ENCODE measurements at places on chromosomes 1 and 21. TPM values are rescaled to one million over a fixed set of nuclear protein-coding genes. Genes with fewer than 3 reads are reported as not detected.
A peak's percentile ranks its signal among the peaks of the same experiment; 100 is the strongest.

GRCh38 chr21:32572574-32573420, 12.5 kb downstream of the TCP10L start:
- DNase-seq, result no peak

GRCh38 chr1:76901158-76901767, 34.0 kb downstream of the ST6GALNAC5 start:
- DNase-seq, result no peak

Gene GUCA2B
- total RNA-seq, result not detected

Gene NFASC
- total RNA-seq, result 0.13 TPM

DNA sequence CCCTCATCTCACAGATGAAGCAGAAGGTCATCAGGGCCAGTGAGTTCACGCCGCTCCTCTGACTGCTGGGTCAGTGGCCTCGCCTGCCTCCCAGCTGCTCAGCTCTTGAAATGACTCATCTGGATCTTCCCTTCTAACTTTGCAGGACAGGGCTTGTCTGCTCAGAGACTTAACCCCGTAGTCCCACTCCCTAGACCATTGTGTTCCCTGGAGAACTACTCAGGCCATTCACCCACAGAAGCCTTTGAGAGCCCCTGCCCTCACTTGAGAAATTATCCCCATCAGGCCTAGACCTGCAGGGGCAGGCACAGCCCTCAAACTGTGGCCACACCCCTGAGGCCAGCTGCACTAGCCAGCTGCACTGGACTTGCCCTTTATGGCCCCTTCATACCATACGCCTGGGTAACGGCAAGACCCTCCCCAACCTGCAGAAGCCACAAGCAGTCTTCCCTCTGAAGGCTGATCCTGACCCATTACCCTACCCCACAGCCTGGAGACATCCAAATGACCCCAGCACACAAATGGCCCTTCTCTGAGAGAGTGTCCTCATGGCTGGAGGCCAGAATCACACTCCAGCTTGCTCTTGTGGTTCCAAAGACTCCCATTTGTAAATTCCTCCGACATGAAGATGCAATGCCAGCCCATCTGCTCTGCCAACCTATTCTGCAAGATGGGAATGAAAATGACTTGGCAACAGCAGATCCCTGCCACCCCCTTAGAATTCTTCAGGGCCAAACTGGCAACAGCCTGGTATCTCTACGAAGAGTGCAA, 33.2 kb downstream of the RCSD1 start:
- DNase-seq, result no peak

GRCh38 chr1:33547576-33547975, 75.1 kb downstream of the ZSCAN20 start:
- DNase-seq, result no peak

DNA sequence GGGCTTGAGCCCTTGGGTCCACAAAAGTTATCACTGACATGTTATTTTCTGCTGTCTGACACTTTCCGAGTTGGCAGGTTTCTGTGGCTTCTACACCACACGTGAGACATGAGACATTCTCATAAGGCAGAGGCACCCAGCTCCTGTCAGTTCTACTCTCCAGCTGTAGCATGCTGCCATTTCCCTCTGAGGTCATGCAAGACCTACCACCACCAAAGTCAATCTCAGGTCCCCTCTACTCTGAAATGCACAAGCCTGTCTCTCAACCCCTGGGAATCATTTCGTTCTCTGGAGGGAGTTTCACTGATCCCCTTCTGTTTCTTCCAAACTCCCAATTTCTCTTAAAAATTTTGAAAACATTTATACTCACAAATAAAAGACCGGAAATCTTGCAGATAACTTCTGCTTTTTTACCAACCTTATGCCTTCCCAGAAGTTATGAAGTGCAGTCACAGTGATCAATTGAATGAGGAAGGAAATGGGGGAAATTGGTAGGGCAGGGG, 39.5 kb upstream of the CR2 start:
- DNase-seq, result no peak

Gene PLD5
- total RNA-seq, result not detected

Gene LELP1
- total RNA-seq, result not detected

DNA sequence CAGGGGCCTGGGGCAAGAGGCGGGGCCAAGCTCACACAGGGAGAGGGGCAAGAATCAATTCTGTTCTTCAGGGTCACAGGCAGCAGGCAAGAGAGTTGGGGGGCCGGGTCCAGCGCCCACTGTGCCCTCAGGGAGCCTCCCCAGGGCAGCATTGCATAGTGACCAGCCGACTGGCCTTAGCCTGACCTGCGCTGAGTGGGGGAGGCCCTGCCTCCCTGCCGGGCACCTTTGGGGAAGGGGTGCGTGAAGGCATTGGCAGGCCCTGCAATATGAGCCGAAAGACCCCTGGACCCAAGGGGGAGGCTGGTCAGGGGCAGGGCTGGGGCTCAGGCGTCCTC, 12.2 kb downstream of the SCNN1D start:
- no peak for DNase-seq

Gene CA6
- not detected for total RNA-seq

Gene ANKRD45
- total RNA-seq, result 0.24 TPM

DNA sequence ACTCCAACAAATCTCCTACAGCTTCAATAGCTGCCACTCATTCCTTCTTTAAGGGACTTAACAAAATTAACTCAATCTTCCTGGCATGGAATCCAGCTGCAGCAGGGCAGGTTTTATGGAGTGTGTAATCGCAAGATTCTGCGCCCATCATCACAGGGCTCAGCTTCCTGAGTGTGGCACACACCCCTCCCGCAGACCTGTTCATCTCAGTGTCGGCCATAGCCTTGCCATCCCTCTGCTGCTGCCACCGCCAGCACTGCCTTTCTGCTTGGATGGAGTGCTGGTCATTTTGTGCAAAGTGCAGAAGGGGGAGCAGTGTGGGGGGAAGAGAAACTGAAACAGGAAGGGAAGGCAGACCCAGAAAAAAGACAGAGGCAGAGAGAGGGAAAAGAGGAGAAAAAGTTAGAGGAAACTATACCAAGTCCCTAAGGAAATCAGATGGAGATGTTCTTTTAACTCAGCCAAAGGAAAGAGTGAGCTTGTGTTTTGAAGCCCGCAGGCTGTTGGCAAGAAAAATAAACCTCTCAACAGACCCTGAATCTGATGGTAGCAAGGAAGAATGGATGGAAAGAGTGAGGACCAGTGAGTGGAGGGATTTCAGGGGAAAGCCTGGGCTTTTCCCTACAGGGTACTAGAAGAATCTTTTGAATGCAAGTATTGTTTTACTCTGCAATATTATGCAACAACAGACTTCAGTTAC, 324.2 kb downstream of the SEC16B start:
- no peak for DNase-seq

DNA sequence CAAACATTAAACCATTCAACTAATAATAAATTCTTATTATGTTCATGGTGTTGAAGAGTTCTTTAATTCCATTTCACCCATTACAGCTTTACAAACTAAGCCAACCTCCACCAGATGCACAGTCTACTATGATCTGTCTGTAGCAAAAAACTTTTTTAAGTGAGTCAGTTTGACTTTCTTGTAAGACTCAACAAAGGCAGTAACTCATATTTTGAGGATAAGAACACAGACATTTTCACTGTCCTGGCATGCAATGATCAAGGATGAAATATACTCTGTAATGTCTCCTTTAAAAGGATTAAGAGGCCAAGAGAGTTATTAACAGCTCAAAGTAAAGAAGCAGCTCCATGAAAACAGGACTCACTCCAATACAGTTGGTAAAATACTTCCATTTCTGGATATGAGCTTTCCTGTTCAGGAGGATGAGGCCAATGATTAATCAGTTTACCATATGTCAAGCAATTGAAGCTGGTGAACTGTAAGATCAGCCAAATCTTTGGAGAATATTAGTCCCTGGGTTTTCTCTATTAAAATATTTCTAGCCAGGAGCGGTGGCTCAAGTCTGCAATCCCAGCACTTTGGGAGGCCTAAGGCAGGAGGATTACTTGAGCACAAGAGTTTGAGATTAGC, 20.6 kb downstream of the XKR8 start:
- no peak for DNase-seq

Gene PTCH2
- 1.4 TPM for total RNA-seq

GRCh38 chr1:19361611-19362147, 49.6 kb downstream of the SLC66A1 start:
- DNase-seq, result no peak

GRCh38 chr1:219296430-219297355, 123.0 kb downstream of the LYPLAL1 start:
- no peak for DNase-seq

GRCh38 chr1:167387251-167387910, 130.9 kb downstream of the CD247 start:
- DNase-seq, result no peak

- DNase-seq, result no peak
These were observed 107.5 kb downstream of the ZNF281 start for GRCh38 chr1:200302192-200302920.

DNA sequence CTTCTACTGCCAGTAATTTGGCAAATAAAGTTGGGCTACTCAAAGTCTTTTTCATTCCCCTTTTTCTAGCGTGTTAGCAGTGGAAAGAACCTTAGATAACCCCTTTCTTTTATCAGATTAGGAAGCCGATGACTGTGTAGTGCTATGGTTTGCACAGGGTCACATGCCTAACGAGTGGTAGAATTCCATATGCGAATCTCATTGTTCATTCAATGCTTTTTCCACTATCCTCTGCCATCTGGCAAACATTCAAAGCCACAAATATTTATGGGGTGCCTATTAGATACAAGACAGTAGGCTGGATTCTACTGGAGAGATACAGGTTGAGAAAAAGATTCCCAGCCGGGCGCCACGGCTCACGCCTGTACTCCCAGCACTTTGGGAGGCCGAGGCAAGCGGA, 14.9 kb upstream of the IER5 start:
- no peak for DNase-seq

GRCh38 chr1:20476265-20477038, 9.6 kb downstream of the CAMK2N1 start:
- DNase-seq, result no peak

Gene GPX7
- total RNA-seq, result 36.1 TPM

GRCh38 chr1:31502926-31503511, 73.3 kb upstream of the TINAGL1 start:
- no peak for DNase-seq

DNA sequence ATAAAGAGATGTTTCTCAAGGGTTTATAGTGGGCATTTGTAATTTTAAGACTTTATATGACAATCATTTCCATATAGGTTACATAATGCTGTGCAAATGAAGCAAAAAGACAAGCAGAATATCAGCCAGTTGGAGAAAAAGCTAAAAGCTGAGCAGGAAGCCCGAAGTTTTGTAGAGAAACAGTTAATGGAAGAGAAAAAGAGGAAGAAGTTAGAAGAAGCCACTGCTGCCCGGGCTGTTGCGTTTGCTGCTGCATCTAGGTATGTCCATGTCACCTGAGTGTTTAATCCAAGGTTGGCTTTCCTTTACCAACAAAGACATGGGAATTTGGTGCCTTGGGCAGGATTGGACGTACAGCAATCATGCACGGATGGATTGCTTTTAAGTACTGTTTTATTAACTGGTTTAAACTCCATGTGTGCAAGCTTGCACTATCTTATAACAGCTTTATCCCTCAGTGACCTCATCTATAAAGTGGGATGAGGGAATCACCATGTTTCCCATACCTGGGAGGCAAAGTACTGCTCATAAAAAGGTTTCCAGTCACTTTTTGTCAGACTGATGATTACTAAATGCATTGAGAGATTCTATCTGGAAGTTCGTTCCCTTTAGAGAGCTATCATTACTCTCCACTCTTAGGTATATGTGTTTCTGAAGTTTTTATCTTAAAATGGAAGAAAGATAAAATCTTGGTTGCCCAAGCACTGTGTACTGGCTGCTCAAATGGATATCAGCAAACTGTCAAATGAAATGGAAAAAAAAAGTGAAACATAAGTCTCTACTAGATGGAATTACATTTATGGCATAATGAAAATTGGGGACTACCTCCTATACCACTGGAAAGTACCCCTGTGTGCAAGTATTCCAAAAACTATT, 55.1 kb downstream of the MACO1 start:
- DNase-seq, result no peak

GRCh38 chr1:63537940-63538339, 14.6 kb downstream of the EFCAB7 start:
- DNase-seq, result no peak

- DNase-seq, result peak; percentile 91
These were observed 18.3 kb upstream of the SERINC2 start for GRCh38 chr1:31394584-31395193.

Gene RHD
- not detected for total RNA-seq

DNA sequence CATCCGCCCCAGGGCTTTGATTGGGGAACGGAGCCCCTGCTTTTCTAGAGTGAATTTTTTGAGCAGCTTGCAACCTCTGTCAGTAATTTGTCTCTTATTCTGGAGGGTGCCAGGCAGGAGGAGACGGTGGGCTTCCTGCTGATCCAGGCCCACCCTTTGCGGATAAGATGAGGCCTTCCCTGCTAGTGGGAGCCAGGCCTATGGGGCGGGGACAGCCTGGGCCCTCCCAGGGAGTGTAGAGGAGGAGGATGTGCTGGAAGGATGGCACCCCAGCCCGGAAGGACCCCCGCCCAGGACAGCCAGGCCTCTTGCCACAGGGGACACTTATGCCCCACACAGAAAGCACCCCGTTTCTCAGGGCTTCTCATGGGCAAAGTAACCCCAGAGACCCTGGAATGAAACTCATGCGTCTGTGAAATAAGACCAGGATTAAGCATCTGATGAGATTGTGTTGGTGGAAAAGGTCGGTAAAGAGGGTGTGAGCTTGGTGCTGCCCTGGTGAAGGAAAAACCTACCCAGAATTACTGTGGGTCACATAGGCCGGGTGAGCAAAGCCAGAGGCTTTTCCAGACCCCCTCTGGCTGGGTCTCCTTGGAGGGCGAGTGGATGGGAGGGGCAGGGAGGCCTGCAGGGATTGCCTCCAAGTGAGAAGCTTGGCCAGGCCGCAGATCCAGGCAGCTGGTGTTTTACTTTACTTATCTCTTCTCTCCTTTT, 118.7 kb downstream of the SIK1 start:
- no peak for DNase-seq

GRCh38 chr1:169110236-169110635, 3.7 kb downstream of the ATP1B1 start:
- no peak for DNase-seq

Gene SMIM12
- total RNA-seq, result 39.6 TPM

- DNase-seq, result no peak
These were observed 2.7 kb upstream of the PALMD start for GRCh38 chr1:99643021-99643779.

DNA sequence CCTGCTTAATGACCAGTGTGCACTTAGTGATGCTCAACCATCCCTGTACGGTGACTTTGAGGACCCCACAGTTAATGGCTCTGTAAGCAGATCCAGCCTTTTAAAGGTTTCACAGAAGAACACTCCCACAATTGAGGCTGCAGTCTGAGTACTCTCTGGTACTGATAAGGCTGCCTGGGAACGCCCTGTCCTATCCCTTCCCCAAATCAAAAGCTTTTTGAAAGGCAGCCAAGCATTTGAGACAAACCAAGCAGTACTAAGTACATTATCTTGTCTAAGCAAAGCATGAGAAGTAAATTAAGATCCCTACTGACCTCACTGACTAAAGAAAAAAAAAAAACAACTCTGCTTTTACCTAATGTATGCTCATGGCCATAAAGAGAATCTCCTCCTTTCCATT, 60.7 kb downstream of the SH3GLB1 start:
- DNase-seq, result no peak

DNA sequence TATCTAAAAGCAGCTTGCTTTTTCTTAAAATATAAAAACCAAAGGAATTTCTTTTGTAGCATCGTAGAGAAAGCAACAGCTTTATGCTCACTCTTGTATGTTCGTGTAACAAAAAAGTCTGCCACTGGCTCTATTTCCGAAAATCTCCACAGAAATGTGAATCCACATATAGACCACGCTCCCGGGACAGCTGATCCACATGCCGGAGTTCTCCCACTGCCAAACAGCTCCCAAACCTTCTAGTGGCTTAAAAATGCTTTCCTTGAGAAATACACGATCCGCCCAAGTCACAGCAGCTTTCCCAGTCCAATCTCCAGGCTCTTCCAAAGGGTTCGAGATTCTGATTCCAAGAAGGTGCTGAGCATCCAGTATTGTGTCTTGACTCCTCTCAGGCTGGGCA, 29.3 kb downstream of the PCSK9 start:
- DNase-seq, result no peak

Measured in osteocyte (in vitro differentiated cells).